Activated CD4-positive, CD25-positive, alpha-beta regulatory T cell treated with anti-CD3 and anti-CD28 coated beads, Interleukin-2, amount 50 U/mL, for 72 hours (primary cell): ENCODE measurements at places on chromosomes 6 and 20.

- DNase-seq = no peak
Observed at GRCh38 chr6:83006270-83006905, 59.3 kb downstream of the UBE3D start.

GRCh38 chr20:3909952-3910366, 20.8 kb downstream of the PANK2 start:
- no peak for DNase-seq

- no peak for DNase-seq
Observed at GRCh38 chr6:119163006-119163405, 84.5 kb upstream of the FAM184A start.

- DNase-seq = no peak
Observed at GRCh38 chr20:64031822-64032314, 4.1 kb upstream of the C20orf204 start.

GRCh38 chr20:50258790-50259483, 68.3 kb downstream of the CEBPB start:
- no peak for DNase-seq

GRCh38 chr6:90199900-90200299, 96.7 kb downstream of the BACH2 start:
- DNase-seq = no peak

DNA sequence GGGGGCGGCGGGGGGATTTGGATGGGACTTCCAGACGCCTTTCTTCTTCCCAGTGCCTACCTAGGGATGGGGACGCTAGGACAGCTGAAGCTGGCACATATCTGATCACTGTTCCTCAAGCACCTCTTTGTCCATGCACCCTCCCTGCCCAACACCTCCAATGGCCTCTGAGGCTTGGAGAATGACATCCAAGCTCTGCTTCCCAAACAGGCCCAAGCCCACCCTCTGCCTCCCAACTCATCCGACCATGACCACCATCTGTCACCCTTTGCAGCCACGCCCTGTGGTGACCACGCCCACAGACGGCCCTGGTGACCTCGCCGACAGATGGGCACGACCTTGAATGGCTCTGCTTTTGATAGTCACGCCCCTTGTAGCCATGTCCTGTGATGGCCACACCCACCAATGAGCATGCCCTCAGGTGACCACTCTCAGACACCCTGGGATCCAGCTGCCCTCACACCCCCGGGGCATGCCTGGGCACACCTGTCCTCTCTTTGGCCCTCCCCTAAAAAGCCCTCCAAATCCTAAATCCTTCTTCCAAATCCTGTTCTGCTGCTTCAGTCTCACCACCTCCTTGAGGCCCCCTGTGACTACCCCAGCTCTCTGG, 51.0 kb downstream of the SSR1 start:
- no peak for DNase-seq

- DNase-seq = no peak
Observed at GRCh38 chr6:57432157-57432556, 114.7 kb downstream of the PRIM2 start.

GRCh38 chr6:146361128-146361924, 182.3 kb upstream of the RAB32 start:
- no peak for DNase-seq

GRCh38 chr20:17762873-17763557, 63.2 kb downstream of the BANF2 start:
- DNase-seq = no peak

GRCh38 chr6:8240301-8240700, 138.0 kb upstream of the EEF1E1 start:
- DNase-seq = no peak

- DNase-seq = no peak
Observed at GRCh38 chr6:170362121-170362520, 55.6 kb downstream of the FAM120B start.

DNA sequence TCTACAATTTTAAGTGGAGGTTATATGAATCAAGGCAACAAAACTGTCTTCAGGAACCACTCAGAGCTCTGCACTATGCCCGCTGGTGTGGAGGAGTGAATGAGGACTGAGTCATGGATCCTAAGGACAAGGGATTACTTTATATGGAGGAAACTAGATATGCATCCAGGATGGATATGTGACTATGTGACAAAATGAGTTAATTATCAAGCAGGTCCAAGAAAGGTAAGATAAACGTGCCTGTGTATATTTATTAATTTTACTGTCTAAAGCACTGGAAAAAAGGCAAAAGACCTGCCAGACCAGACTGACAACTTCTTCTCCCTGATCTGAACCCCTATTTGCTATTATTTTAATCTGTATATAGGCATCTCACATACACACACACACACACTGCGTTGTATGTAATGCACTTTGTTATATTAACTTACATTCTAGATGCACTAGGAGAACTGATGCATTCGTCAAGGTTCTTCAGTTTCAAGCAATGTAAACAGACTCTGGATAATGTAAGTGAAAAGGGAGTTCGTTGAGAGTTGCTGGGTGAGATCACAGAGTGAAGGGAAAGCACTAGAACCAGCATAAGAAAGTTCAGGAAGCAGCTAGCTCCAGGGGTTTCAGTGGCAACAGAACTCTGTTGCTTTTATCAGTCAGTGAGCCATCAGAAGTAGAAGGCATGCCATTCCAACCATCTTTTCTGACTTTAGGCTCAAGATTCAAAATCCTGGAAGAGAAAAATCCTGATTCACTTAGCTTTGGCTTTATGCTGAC, 26.4 kb upstream of the ADGRG6 start:
- no peak for DNase-seq

- no peak for DNase-seq
Observed at GRCh38 chr20:41524980-41525613, 93.1 kb downstream of the CHD6 start.

GRCh38 chr20:64049878-64050260, 430 bp upstream of the SOX18 start:
- DNase-seq = no peak

DNA sequence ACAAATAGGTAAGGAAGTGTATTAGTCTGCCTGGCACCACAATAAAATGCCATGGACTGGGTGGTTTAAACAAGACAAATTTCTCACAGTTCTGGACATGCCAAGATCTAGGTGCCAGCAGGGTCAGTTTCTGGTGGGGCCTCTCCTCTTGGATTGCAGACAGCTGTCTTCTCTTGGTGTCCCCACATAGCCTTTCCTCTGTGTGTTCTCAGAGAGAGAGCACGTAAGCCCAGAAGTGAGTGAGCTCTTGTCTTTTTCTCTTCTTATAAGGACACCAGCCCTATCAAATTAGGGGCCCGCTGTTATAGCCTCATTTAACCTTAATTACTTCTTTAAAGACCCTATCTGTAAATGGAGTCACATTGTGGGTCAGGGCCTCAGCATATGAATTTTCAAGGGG, 28.3 kb downstream of the SMPDL3A start:
- DNase-seq = no peak

GRCh38 chr20:38165089-38165965, at the start of gene TGM2:
Gene TGM2 (minus strand): TSS chr20:38165270. CDS start chr20:38165198, 72 bp downstream.
- peak; percentile 59 for DNase-seq

- no peak for DNase-seq
Observed at GRCh38 chr6:77986380-77987034, 333.7 kb downstream of the MEI4 start.

- DNase-seq = no peak
Observed at GRCh38 chr6:37860226-37860839, 40.8 kb downstream of the ZFAND3 start.

- no peak for DNase-seq
Observed at GRCh38 chr20:40467703-40468411, 221.2 kb downstream of the MAFB start.

DNA sequence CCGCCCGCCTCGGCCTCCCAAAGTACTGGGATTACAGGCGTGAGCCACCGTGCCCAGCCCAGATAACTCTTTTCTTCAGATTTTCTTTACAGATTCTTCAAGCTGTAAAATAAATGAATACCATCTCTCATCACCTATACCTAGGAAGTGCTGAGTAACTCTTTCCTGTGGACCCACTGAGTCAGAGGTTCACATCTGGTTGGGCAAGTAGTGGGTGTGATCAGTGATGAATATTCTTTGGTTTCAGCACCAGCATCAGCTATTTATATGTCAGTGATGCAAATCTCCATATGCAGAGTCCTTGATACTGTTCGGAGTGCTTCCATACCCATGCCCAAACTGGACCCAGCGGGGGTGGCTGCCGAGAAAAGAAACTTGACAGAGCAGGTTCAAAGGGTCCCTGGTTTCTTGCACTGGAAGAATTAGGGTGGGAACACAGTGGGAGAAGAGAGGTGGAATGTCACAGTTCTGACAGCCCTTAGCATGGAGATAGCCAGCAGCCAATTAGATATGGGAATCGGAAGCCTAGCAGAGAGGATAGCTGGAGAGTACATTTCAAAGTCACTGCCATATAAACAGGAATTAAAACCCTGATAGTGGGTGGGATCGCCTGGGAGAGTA, 64.9 kb upstream of the DDR1 start:
- DNase-seq = no peak

GRCh38 chr20:13299401-13299800, 78.3 kb downstream of the ISM1 start:
- no peak for DNase-seq

DNA sequence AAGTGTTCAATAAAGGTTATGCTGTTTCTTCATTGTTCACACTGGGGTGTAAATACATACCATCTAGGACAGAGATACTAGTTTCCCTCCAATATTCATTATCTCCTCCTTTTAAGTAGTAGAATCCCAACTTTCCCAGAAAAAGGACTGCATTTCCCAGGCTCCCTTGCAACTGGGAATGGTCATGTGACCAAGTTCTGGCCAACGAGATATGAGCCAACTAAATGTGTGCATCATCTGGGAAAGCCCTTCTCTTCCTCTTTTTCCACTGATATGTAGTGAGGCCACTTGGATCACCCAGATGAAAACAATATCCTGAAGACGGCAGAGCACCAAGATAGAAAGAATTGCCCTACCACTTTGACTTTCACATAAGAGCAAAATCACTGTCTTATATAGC, 97.9 kb upstream of the PTPRT start:
- DNase-seq = no peak

DNA sequence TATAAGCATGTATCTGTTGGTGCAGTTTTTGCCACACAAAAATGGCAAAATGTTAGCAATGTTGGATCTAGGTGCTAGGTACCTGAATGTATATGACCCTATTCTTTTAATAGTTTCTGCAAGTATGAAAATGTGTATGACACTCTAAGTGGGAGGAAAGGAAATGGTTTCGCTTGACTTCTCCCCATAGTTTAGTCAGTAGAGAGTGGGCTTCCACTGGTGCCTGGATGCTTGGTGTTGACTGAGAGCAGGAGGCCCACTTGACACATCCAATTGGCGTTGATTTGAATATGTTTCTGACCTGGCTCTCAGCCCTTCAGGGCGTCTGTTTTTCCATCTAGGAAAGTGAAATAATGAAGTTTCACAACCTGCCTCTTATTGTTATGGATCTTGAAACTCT, 41.8 kb upstream of the GABRR1 start:
- DNase-seq = no peak

GRCh38 chr6:124722141-124722878, 239.9 kb upstream of the RNF217 start:
- DNase-seq = no peak

- no peak for DNase-seq
Observed at GRCh38 chr20:53332022-53332837, 261.4 kb downstream of the ZNF217 start.

DNA sequence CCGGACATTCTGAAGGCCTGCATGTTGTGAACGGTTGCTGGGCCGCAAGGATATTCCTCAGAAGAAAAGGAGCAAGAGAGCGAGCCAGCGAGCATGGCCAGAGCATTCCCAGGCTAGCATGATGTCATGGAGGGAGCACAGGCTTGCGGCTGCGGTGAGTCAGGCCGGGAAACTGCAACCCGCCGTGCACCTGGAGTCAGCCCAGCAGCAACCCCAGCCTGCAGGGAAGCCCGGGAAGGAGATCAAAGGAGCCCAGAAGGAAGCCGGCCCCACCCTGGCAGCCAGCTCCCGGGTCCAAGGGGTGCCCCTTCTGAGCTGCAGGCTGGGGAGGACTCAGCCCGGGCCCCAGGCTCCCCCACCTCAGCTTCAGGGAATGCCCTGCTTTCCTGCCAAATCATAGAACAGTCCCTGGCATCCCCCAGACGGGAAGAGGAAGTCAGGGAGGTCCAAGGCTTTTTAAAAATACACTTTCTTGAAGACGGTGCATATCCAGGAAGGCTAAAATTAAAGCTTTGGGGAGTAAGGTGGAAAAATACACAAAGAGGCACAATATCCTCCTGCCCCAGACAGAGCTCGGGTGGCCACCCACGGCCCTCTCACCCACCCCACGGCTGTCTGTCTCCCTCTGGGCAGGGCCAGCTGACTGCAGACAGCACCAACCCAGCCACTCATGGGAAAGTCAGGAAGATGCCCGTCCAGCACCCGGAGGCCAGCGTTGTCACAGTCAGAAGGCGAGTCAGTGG, 53.7 kb downstream of the BMP7 start:
- no peak for DNase-seq
